ENCODE measurements at places on chromosomes 4 and X.

DNA sequence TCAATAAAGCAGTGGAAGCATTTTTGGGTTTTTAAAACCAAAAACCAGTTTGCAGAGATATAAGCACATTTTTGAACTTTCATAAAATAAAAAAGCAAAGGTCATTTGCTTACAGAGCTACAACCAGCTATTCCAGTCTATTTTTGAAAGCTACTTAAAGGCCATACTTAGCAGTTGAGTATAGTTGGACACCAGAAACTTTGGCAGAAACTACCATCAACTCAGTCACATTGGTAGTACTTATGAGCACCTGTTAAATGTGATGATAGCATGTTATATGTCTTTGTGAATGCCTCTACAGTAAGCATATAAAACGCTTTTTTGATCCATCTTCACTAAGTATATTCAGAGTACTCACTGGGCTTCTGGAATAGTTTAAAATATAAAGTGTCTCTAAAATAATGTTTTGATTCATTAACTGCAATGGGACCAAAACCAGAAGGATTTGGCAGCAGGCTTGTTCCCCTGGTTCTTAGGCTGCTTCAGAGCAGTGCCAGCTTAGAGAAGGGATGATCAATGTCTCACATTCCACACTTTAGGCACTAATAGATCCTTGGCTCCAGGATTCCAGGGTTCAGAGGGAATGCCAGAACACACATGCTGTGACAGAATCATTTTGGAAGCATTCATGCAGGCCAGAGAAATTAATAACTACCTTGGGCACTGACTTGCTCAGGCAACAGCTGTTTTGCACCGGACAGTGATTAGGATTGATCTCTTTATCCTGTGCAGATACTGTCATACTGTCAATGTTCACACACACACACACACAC, 103.9 kb downstream of the IQCM start:
- no peak for DNase-seq

GRCh38 chr4:48722509-48723446, 57.3 kb downstream of the FRYL start:
- no peak for DNase-seq

DNA sequence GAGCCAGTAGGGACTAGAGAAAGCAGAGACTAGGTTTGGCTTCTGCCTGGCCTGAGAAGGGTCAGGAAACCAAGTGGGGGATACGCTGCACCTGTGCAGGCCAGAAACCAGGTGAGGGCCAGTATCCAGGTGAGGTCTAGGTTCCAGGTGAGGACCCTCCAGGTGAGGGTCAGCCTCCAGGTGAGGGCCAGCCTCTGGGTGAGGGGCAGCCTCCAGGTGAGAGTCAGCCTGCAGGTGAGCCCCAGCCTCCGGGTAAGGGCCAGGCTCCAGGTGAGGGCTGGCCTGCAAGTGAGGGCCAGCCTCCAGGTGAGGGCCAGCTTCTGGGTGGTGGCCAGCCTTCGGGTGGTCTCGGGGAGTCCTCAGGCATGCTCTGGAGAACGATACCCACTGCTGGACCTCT, 238.8 kb downstream of the USP46 start:
- DNase-seq = no peak

GRCh38 chr4:111360906-111361305, 738.0 kb upstream of the PITX2 start:
- no peak for DNase-seq

DNA sequence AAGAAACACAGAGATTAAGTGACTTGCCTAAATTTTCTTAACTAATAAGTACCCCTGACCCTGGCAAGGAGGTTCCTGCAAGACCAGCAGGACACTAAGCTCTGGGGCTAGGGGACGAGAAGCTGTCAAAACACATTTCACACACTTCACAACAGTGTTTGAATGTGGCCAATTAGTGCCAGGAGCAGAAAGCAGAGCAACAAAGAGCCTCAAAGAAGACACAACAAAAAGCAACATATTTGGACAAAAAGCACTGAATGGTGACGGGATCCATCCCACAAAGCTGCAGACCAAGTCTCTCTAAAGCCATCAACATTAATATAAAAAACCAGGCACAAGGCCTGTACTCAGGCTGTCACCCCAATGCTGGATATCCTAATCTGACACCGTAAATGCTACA, 361.9 kb upstream of the RASGEF1B start:
- no peak for DNase-seq

GRCh38 chr4:65386927-65387326, 283.4 kb downstream of the EPHA5 start:
- DNase-seq = no peak

GRCh38 chrX:54248309-54248708, 65.3 kb upstream of the FAM120C start:
- peak; percentile 0 for DNase-seq

- DNase-seq = no peak
Observed at GRCh38 chr4:119663160-119663788, 34.7 kb upstream of the PDE5A start.

DNA sequence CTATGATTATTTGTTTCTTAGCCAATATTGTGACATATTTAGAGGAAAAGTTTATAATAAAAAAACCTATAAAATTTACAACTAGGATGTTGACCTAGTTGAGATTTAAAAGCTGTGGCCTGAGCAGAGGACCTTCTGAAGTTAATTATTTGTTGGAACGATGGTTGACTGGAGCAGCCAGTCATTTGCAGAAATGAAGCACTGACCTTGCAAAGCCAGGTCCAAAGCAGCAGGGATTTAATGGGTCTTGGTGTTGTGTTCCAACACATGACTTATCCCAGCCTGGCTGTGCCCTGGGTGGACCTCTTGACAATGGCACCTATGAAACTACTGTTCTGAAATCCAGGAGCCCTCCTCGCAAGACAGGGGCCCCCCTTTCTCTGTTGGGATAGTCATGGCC, 235.2 kb downstream of the FRAS1 start:
- DNase-seq = no peak

- DNase-seq = peak; percentile 47
Observed at GRCh38 chr4:30720661-30721184, 554 bp downstream of the PCDH7 start.

GRCh38 chrX:97401154-97401553, 517.4 kb downstream of the RPA4 start:
- DNase-seq = no peak

DNA sequence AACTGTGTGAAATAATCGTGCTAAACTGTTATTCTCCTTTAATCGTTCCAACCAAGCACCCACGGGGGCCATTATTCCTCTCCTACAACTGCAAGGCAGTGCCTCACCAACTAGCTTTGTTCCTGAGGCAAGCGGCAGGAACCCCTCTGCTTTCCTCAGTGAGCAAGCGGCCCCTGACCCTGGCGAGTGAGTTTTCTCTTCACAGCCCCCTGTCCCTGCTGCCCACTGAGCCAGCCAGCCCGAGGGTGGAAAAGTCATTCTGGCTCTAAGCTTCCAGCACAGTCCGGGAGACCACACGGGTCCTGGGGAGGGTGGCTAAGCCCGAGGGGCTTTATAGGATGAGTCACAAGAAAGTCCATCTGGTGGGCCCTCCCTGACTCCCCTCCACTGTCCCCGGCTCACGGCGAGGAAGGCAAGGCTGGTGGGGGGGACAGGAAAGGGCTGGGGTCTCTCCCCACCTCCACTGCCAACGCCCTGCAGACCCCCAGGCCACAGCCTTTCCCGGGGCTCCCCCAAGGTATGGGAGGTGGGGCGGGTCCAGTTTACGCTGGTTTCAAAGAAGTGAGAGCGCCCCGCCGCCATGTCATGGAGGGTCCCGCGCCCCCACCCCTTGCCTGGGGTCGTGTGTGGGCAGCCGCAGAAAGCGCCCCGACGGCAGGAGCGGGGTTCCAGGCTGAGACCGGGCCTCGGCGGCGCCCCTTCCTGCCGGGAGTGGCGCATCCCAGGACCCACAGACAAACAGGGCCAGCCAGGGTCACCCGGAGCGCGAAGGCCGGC, 45.0 kb downstream of the CPLX1 start:
- no peak for DNase-seq

DNA sequence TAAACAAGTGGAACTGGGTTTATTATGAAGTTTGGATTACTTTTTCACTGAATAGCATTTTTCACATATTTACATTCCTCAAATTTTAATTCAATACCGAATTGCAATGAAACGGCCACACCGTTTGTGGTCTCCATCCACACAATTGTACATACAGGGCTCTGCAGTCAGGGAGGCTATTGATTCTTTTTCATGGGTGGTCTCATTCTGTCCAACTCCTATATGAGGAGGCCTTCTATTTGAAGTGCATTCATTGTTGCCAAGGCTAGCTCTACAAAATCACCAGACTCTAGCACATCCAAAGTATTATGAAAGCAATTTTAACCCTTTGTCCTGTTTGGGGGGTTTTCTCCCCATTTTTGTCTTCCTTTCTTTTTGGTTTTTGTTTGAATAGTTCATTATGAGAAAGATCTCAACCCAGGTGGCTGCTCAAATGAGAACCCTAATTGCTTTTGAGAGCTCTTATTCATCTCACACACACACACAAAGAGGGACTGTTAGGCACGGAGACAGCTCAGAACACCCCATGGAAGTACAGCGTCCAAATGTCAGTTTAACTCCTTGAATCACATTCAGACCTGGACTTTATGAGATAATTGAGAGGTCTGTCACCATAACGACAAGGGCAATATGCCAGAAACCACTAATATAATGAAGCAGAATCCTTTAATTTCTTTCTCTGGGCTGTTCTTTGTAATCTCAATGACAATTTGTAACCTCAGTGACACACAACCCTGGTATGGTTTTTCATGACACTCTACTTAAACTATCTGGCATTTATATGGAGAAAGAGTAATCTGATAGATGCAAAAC, 79.4 kb downstream of the NLGN4X start:
- DNase-seq = no peak

- no peak for DNase-seq
Observed at GRCh38 chrX:44733931-44734330, 109.9 kb upstream of the DUSP21 start.

- peak; percentile 42 for DNase-seq
Observed at GRCh38 chrX:20066968-20067708, 49.6 kb downstream of the MAP7D2 start.

- DNase-seq = no peak
Observed at GRCh38 chr4:127995776-127996175, 30.6 kb downstream of the ABHD18 start.

DNA sequence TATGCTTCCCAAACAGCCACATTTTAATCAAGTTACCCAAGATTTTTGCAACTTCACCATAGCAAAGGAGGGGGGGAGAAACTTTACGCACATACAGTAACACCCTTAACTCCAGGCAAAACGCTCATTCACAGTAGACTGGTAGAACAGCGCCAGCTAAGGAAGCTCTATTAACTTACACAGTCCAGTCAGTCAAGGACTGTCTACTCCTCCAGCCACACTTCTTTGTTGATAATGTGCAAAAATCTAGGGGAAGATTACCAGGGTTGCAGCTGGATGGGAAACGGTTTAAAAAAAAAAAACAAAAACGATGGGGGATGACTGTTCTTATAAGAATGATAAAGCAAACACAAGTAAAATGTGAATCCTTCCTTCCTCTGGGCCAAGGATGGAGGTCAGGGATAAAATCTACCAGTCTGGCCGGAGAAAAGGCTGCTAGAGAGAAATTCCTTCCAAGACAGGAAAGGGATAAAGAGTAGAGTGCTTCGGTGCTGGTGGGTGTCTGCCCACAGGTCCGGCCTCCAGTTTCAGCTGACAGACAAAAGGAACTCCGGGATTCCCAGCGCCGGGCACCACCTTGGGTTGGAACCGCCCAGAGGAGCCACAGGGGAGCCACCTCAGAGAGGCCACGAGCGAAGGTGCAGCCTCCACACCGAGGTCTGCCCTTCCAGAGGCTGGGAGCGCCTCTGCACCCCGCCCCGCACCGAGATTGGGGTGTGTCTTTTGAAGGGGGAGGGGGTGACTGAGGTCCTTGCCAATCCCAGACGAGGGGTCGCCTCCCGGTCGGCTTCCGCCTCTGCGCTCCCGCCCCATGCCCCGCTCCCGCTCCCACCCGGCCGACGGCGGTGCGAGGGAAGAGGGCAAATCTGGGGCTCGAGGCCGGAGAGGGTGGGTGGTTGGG, 811 bp downstream of the ANKRD50 start:
- DNase-seq = peak; percentile 52

GRCh38 chrX:13511241-13511943, 58.0 kb upstream of the EGFL6 start:
- DNase-seq = no peak

- no peak for DNase-seq
Observed at GRCh38 chr4:140826701-140827027, 70.5 kb upstream of the TBC1D9 start.

- no peak for DNase-seq
Observed at GRCh38 chrX:71978164-71978563, 67.5 kb downstream of the NHSL2 start.

DNA sequence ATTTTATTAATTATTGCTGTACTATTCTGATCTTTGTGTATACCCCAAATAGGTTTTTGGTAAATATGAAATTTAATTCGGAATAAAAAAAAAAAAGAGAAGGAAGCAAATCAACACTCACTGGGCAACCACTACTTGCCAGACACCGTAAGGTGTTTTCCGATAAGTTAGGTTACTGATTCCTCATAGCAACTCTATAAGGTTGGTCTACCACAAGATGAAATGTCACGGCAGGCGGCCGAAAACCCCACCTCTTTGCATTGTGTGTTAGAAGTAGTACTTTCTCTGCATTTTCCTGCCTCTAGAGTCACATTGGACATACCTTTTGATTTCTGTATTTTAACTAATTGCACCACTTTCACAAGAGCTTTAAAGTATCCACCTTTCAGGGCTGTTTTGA, 44.5 kb upstream of the RASGEF1B start:
- DNase-seq = no peak

DNA sequence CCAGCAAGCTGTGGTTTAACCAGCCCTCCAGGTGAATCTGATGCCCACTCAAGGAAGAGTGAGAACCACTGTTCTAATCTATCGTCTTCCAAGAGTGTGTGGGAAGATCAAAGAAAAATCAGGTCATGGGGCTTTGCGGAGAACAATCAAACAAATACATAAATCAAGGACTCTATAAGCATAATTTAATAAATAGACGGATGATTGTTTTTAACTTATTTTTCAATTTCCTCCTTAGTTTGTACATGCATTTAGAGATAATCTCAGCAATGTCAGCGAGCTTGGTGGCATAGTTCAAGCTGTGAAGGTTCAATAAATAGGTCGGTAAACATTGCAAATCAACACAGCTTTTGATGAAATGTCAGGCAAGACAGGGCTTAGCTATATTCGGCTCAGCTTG, 84.9 kb downstream of the DMD start:
- DNase-seq = peak; percentile 10

DNA sequence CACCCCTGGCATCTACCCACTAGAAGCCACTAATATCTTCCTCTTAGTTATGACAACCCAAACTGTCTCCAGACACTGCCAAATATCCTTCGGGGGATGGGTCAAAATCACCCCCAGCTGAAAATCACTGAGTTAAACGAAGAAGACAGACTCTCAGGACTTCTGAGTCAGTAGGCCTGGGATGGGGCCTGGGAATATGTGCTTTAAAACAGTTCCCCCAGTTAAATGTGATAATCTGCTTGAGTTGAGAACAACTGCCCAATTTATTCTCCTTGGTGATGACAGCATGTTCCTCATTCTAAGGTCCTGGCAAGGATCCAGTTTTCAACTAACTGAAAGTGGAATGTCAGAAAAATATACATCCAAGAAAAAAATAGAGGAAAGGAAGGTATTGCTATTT, 52.4 kb downstream of the CBLL2 start:
- DNase-seq = no peak
